ENCODE measurements at places on chromosomes 5 and 9.

DNA sequence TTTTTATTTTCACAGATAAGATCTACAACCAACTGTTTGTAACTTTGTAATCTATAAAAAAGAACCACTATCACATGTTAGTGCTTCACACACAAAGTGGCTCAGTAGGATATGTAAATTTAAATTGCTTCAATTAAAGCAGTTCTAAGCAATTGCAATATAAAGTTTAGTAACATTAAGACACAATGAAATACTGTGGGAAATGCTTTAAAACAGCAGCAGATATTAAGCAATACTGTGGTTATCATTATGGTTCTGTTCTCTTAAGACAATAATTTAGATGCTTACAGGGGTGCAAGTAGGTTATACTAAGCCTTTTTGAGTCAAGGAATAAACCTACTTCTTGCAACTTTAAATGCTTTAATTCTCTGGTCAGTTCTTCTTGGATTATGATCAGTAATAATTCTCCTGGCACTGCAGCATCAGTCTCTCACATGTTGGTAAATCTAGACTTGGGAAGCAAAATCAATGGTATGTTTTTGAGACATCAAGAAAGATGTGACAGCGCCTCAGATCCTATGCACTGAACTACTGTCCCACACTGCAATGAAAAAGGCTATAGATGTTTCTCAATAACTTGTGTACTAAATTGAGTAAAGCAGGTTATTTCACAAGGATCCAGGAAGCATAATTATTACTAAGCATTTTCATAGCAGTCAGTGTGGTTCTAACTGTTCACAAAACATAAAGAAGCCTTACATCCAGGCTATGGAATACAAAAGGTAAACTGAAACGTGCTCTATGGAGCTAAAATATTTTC, 338.7 kb upstream of the PDE4D start:
- no peak for DNase-seq

DNA sequence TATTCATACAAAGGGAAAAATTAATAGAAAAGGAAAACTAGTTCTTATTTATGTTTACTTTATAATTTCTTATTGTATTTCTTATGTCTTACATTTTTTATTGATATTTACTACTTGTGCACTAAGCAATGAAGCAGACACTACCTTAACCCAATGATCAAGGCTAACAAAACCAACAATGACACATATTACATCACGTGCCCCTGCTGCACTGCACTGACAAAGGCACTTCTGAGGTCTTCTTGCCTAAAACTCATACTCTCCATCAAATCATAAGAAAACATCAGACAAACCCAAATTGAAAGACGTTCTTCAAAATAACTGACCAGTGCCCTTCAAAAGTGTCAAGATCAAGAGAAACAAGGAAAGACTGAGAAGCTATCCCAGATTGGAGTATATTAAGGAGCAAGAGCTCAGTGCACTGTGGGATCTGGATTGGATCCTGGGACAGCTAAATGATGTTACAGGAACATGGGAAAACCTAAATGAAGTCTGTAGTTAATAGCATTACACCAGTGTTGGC, 230.9 kb downstream of the AUH start:
- no peak for DNase-seq

GRCh38 chr5:5678909-5679308, 256.4 kb downstream of the ICE1 start:
- no peak for DNase-seq

DNA sequence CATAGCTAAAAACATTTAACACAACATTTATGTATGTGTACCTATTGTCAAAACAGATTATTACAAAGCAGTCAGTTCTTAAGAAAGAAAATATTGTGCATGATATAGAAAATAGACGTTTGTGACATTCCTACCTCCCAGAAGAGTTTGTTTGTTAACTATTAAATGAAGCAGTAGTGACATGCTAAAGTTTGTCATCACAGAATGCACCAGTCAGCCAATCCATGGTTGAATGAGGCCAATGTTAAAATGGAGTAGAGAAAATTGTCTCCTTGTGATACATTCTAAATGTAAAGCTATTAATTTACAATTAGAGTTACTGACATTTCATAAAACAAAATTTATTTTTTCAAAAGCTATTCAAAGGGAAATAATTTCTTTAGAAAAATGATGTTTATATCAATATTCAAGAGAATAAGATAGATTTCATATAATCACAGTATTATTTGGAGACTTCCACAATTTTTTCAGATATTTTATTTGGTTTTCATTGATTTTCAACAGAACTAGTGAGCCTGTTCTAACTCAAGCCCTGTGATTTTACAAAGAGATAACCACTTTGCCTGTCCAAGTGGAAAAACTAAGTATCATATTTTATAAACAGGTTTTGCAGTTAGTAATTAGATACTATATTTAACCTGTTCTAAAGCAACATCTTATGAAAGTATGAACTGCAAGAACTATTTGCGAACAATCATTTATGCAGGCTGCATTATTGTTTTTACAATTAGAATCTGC, 176.8 kb downstream of the ISL1 start:
- DNase-seq, result no peak

DNA sequence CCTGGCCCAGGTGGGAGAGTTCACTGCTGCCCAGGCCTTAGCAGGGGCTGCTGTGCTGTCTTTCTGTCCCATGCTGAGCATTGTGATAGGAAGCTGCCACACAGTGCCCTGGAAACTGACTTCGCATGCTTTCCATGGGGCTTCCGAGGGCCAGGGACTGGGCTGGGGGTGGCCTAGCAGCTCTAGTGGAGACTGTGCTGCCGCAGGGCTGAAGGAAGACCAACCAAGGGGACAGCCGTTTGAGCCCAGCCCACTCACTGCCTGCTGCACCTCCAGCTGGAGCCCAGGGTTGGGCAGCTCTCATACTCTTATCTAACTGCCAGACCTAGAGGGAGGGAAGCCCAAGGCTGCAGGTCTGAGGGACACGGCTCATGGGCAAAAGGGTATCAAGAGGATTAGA, 79.2 kb downstream of the RGS3 start:
- DNase-seq, result no peak

- DNase-seq, result no peak
Observed at GRCh38 chr5:6941631-6942030, 228.4 kb downstream of the TENT4A start.

GRCh38 chr5:82873452-82873851, 203.7 kb downstream of the TMEM167A start:
- DNase-seq, result no peak

GRCh38 chr5:27511061-27511460, 472.7 kb upstream of the CDH9 start:
- no peak for DNase-seq

DNA sequence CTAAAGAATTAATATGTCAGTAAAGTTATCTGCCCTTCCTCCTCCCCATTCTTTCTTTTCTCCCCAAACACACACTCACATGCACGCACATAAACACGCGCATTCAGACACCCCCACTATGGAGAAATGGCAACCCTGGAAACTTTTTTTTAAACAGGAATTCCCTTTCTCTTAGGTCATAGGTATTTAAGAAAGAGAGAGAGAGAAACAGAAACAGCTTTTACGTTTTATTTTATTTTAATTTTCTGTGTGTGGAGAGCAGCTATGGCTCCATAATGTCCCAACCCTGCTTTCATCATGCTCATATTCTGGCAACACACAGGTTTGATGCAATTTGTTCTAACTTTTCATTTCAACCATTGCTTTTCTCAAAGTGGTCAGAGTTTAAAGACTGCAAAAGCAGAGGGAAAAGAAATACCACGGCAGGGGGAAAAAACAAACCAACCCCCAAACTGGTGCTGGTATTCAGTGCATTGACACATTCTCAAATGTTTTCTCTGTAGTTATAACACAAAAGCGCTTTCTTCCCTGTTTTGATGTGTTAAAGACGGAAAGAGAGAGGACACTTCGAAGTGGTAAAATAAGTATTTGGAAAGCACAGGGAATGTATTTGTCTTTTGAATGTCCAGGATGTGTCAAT, 126.0 kb upstream of the TMEM161B start:
- no peak for DNase-seq

- DNase-seq, result no peak
Observed at GRCh38 chr5:176365351-176366231, at the start of gene ARL10. ARL10 (plus strand) TSS chr5:176365487; CDS start chr5:176365564, 77 bp downstream.

- DNase-seq, result no peak
Observed at GRCh38 chr5:59089767-59090166, 506.9 kb downstream of the RAB3C start.

DNA sequence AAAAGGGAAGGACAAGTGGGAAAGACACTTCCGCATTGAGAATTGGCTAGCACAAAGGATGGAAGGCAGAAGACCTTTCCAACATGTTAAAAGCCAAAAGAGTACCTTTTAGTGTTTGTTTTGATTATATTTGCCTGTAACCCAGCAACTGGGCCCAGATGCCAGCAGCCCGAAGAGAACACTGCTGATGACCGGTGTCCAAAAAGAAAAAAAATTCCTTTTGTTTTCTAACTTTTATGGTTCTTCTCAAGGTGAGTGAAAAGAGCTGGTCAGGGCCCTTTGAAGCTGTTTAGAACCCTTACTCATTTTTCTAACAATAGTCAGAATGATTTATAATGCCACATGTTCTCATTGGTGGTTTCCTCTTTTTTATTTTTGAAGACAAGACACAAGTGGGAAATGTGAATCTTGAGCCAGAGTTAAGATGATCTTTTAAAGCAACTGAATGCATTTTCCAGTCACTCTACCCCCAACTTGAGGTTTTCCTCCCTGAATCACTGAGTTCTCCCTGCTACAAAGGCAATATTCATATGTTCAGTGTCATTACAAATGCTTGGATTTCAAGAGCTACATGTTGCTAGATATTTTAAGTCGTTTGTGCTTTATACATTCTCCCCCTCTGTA, 32.3 kb upstream of the ZNF462 start:
- DNase-seq, result peak; percentile 9

DNA sequence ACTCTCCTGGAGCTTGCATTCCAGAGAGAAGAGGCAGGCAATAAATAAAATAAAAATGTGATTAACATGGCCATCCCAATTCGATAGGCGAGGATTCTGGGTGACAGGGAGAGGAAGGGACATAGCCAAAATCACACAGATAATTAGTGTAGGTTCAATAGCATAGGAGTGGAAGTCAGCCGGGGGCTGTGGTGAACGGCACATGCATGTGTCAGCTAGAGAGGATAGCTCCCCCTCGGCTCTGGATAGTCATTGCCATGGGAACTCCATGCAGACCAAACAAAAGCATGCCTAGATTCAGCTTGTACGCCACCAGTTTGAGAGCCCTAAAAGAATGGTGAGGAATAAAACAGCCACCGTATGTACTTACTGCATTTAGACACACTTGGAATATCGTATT, 223.5 kb downstream of the GRIA1 start:
- DNase-seq, result peak; percentile 7

DNA sequence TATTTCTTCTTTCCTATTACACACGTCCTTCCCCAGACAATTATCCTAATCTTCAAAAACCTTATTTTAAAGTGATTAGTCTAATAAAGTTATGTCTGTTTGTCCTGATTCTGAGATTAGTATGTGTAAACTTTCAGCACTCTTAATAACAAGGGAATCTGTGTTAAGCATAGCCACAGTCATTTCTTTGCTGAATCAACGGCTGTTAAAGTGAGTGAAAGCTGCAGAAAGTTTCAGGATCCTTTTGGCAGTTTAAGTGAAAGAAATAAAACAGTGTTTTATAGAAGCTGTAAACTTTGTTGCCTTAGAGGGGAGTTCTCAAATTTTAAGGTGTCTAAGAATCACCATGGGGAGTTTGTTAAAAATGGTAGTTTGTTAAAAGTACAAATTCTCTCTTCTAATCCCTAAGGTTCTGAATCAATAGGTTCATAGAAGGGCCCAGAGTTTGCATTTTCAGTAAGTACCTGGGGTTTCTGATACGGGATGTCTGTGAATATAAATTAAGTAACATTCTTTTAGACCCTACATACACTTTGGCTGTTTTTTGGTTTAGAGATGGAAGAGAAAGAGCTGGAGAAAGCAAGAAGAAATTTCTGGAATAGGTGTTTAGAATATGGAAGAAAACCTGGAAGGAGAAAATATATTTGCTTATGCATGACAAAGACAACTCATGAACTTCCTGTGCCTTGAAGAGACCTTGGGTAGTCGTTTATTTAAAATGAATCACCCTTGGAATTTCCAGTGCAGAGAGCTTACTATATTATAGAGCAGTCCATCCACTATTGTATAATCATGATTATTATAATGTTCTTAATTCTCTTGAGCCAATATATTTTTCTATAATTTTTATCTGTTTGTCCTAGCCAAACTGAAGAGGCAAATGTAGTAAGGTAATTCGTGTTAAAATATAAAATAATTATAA, 45.7 kb downstream of the SCAMP1 start:
- no peak for DNase-seq

DNA sequence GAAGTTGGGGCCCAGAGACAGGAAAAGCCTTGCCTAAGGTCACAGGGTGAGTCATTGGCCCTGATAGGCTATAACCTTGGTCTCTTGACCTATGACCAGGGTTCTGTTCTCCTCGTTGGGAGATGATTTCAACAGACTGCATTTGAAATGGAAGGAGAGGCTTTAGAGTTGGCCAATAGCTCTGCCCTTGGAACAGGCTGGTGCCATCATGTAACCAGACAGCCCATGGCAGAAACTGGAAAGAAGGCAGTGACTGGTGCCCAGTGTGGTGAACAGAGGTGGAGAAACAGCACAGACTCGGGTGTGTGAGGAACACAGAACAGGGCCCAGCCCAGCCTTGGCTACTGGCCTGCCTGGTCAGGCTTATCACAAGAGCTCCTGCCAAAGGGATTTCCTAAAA, 109.8 kb upstream of the SLC25A48 start:
- no peak for DNase-seq

GRCh38 chr9:131584858-131585257, 39.5 kb downstream of the PRRT1B start:
- no peak for DNase-seq

DNA sequence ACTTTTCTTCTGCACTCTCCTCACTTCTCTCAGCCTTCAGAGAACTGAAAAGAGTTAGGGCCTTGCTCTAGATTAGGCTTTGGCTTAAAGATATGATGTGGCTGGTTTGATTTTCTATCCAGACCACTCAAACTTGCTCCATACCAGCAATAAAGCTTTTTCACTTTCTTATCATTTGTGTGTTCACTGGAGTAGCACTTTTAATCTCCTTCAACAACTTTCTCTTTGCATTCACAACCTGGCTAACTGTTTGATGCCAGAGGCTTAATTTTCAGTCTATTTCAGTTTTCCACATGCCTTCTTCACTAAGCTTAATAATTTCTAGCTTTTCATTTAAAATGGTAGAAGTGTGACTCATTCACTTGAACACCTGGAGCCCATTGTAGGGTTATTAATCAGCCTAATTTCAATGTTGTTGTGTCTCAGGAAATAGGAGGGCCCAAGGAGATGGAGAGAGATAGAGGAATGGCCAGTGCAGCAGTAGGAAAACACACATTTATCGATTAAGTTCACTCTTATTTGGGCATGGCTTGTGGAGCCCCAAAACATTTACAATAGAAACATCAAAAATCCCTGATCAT, 5.9 kb downstream of the ATPSCKMT start:
- no peak for DNase-seq

GRCh38 chr9:99753436-99753835, 68.2 kb upstream of the NR4A3 start:
- no peak for DNase-seq

- DNase-seq, result no peak
Observed at GRCh38 chr9:20997503-20998076, 33.9 kb downstream of the HACD4 start.

- DNase-seq, result no peak
Observed at GRCh38 chr5:167570431-167570830, 721.0 kb upstream of the WWC1 start.
